Adrenal gland (tissue), 19 donors: ENCODE measurements at places on chromosomes 7 and 10. TPM values are rescaled to one million over a fixed set of nuclear protein-coding genes. Genes with fewer than 3 reads are reported as not detected.

Gene MACROH2A2
- total RNA-seq = 2.4 TPM

Gene GPNMB
- 42.2 TPM for total RNA-seq

Gene FRMPD2
- total RNA-seq = not detected

Gene PMS2
- 13.1 TPM for total RNA-seq
